ENCODE measurements at places on chromosomes 2 and 18.

DNA sequence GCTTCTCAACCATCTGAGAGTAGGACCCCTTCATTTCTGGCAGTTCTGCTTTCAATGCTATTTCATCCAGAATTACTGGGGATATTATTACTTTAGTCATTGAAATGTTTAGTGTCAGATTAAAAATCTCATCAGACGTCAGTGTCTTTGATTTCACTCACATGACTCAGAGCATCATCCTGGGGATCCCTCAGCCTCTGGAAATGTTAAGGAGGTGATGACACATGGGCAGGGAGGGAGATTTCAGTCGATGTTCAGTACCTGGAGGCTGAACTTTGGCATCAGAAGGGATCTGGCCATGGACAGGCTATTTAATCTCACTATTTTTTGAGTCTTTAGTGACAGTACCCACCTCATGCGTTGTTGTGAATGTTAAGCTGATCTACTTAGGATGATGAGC lies 39.1 kb downstream of the OSBPL6 start:
- DNase-seq: no peak

- no peak for DNase-seq
Observed at GRCh38 chr2:197089655-197090054, 163.1 kb upstream of the PGAP1 start.

GRCh38 chr2:240996161-240996833 lies 2.1 kb upstream of the SNED1 start:
- DNase-seq: no peak

DNA sequence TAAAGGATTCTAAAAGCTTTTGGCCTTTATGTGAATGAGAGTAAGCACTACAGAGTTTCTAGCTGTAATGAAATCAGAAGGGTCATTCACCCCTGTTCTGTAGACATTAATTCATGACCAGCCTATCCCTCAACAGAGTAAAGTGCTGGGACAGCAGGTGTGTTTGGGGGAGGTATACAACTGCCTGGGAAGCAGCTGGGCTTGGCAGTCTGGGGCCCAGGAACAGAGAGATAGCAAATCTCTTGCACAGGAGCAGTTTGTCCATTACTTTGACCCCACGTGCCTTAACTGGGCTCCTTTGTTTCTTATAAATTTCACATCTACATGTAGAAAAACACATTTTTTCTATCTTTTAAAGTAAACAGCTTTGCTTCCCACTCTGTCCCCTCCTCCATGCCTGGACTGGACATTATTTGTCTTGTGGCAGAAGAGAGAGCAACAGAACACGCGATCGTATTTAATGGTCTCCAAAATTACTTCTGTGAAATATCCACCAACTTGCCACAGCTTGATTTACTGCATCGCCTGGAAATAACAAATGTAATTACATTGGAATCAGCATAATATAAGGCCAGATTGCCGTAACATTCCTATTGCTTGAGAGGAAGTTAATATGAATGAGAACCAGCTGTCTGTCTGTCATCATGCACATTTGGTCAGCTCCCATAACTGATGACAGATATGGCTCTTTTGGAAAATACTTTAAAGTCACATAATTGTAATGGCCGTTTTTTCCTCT lies 263.8 kb downstream of the RBM43 start:
- DNase-seq: no peak

DNA sequence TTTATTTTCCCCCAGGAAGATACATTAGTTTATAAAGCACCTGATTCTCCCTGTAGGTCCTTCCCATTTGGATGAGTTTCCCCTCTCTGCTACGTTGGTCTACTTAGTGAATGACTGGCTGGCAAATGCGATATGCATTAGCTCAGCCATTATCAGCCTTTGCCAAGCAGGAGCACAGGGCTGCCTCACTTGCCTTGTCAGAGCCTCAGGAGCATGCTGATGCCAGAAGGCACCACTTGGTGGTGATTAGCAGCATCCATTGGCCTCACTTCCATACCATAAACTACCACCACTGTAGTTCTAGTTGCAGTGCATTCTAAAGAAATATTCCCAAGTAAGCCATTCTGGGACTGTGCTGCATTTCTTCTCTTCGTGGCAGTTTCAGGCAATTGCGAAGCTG lies 442.8 kb upstream of the CHST9 start:
- DNase-seq: no peak

DNA sequence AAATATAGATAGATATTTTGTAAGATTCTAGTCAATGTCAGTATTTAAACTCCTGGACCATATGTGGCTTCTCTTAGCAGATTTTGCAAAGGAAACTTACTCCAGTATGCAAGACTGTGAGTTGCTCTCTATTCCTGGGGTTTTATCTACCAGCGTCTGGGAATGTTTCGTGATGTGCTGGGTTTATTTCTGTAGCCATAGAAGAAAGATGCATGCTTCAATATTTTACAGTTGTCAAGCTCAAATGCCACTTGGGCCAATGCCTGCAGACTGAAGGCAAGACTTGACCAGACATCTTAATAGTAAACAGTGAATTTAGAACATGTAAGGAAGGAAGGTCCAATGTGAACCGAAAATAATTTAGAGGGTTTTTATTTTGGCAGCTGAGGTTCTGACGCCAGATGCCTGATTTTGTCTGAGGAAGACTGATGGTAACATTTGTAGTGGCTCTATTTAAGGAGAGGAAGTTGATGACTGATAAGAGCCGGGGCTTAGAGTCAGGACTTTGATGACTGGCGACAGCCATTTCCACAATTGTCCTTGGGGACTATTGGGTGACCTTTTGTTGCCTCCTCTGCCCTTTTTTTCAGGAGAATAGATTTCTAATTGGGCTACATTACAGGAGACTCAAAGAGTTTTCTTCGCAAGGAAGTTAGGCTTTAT lies 154.3 kb downstream of the RAPGEF4 start:
- no peak for DNase-seq

All from CD4-positive, alpha-beta T cell treated with Interleukin-17A for 4 hours (primary cell).